ENCODE measurements at places on chromosomes 13 and 19.

- no peak for DNase-seq
Observed at GRCh38 chr19:32357720-32358119, 12.3 kb downstream of the ZNF507 start.

DNA sequence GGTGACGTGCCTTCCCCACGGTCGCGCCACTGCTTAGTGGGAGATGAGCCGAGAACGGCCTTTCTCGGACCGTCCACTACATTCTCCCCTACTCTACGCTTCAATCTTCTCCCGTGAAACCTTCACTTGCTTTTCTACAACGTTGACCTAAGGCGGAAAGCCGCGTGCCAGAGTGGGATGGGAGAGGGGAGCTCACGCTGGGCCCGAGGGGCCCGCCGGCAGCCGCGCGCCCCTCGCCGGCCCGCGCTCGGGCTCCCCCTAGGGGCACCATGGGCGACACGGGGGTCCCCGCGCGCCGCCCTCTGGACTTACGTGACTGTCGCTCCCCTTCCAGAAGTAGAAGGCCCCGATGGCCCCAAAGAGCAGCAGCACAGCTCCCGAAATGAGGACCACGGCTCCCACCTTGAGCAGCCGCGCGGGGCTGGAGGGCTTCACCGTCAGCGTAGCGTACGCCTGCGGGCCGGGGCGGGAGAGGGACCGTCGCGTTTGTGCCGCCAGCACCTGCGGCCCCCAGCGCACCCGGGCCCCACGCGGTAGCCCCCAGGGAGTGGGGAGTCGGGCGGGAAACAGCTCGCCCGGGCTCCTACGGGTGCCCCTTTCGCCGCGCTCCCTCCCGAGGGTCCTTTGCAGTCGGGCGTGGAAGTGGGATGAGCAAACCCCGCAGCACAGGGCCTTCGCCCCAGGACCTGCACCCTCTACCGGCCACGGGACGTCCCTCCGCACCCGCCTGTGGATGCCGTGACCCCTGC, 727 bp downstream of the CNMD start:
- DNase-seq, result no peak

DNA sequence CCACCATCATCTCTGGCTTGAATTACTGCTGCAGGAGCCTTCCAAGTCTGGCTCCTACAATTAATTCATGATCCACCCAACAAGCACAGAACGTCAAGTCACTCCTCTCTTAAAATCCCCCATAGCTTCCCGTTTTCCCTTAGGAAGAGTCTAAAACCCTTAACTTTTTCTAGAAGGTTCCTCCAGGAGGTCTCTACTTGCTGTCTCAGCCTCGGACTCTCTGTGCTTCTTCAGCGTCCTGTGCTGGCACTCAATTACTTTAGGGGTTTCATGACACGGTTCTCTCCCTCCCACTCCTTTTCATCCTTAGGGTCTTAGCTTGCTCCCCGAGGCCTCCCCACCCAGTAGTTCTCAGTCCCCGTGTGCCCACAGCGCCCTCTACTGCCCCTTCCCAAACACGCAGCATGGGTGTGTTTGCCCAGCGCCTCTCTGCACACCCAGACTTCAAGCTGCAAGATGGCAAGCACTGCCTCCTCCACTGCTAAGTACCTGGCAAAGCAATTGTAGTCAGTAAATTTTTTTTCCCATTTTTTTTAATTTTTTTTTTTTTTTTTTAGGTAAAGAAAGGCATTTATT, 25.8 kb upstream of the MAP3K10 start:
- DNase-seq, result peak; percentile 56

- DNase-seq, result no peak
Observed at GRCh38 chr13:91242652-91243051, 104.8 kb upstream of the MIR17HG start.

- no peak for DNase-seq
Observed at GRCh38 chr13:77065461-77066147, 38.6 kb upstream of the FBXL3 start.

Measured in posterior cingulate gyrus (tissue), 11 donors.